ENCODE measurements at places on chromosomes 11 and 22.

DNA sequence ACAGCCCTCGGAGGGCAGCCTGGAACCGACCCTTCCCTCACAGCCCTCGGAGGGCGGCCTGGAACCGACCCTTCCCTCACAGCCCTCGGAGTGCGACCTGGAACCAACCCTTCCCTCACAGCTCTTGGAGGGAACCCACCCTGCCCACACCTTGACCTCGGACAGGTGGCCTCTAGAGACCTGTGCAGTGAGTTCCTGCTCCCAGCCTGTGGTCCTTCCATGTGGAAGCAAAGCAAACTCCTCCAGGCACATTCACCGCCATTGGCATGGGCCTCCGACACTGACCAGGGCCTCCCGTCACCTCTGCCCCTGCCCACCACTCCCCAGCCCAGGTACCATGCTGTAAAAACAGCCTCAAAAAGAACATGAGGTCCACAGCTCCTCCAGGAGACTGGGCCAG, 272.1 kb downstream of the BRD1 start:
- no peak for DNase-seq

- DNase-seq = no peak
Measured at GRCh38 chr11:19026862-19027261, 33.7 kb downstream of the MRGPRX2 start.

DNA sequence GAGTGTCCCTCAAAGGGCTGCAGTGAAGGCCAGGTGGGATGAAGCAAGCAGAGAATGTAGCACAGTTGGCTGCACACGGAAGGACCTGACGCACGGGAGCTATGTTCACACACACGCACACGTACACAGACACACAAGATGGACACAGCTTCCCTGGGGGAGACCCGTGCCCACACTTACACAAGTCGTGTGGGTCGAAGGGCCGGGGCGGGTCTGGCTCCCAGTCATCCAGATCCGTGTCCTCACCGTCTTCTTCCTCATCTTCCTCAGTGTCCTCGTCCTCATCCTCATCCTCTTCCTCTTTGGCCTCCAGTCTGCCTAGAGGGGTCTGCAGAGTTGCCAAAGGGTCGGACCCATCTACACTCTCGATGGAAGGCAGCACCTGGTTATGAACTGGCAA, 51.6 kb upstream of the NFRKB start:
- no peak for DNase-seq

DNA sequence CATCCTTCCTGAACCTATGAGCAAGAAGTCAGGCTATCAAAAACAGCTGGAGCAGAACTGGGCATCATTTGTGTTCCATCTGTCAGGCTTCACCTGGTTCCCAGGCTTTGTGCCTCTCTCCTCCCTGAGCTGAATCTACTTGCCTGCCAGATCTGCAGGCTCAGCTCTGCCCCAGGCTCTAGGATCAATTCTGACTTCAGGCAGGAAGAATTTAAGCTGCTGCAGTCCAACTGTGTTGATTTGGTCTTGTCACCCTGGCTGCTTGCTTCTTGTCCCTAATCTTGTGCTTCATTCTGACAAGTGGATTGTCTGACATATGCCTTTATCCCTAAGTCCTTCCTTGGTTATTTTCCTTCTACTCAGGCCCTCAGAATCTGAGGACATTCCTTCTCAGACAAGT, 31.6 kb upstream of the CADM1 start:
- no peak for DNase-seq

DNA sequence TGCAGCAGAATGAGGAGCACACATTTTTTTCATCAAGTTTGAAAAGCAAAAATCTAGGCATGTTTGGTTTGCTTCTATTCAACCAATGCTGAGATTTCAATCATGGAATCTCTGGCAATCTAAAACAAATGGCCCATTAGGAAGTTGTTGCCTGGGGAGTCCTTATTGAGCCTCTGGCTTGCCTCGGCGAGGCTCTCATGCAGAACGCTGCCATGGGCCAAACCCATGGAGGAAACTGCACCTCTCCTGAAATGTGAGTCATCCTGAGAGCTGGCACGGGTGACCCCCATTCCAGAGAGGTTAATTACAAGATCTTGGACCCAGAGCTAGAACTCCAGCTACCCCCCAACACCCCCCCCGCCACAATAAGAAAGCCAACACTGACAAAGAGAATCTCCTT, 80.7 kb downstream of the MN1 start:
- DNase-seq = no peak

DNA sequence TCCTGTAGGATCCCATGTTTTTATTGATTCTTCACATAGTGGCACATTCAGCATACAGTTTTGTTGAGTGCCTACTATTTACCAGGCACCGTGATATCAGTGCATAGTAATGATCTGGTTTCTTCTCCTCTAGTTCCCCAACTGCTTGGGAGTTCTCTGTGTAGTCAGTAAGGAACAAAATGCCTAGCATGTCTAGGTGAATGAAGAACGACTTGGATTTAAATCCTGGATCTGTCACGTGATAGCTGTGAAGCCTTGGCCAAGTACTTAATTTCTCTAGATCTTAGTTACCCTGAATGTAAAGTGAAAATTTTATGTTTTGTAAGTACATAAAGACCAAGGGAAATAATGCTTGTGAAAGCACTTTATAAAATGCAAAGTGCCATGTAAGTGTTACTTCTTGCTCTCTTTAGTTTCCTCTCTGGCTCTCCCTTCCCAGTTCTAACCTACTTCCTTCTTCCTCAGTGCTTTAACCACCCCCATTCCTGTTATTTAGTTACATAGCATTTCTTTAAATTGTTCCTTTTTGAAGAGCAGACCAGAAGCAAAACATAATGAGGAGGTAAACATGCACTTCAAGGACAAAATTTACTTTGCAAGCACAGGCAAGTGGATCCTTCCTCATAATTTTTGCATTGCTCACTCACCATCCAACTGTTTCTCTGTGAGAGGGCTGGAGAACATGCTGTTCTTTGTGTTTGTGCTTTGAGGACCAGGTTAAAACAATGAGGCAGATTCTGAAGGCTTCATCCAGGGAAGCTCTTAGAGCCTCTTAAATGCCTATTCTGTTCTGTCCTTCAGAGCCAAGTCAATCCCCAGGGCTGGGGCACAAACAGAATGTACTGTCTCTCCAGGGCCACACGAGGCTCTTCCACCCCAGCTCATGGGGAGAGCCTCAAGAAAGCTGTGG, 353.9 kb upstream of the TENM4 start:
- DNase-seq = no peak

- peak; percentile 27 for DNase-seq
Measured at GRCh38 chr22:17120281-17120680, 879 bp downstream of the TMEM121B start.

- DNase-seq = no peak
Measured at GRCh38 chr22:29958170-29958569, 75.2 kb downstream of the MTMR3 start.

DNA sequence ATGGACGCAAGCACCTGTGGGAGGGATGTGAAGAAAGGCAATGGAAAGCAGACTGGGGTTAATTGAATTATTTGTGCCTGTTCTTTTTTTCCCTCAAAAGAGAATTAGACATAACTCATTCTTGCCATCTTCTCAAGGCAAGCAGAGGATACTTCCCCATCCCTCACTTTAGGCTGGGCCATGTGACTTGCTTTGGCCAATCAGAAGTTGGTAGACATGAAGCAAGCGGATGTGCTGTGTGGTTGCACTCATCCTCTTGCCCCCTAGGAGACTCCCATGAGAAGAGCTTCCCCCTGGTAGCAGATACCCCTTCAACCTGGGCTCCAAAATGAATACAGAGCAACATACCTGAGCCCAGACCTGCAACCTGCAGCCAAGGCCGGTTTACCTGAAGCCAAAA, 124.4 kb upstream of the ZC3H12C start:
- no peak for DNase-seq

DNA sequence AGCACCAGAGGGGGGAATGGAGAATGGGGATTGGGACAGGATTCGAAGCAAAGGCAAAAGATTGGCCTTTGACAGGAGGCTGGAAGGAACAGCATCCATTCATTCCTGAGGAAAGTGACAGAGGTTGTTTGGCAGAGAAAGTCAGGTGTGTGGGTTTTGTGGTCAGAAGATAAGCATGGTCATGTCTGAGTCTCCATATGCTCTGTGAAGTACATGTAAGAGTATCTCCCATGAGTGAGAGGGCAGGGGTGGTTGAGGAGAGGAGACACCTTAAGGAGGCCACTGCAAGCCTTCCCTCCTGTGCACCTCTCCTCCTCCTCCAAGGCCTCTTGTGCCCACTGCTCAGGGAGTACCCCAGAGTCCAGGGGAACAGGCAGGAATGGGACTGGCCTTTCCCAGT, 1.9 kb upstream of the NLRP10 start:
- no peak for DNase-seq

DNA sequence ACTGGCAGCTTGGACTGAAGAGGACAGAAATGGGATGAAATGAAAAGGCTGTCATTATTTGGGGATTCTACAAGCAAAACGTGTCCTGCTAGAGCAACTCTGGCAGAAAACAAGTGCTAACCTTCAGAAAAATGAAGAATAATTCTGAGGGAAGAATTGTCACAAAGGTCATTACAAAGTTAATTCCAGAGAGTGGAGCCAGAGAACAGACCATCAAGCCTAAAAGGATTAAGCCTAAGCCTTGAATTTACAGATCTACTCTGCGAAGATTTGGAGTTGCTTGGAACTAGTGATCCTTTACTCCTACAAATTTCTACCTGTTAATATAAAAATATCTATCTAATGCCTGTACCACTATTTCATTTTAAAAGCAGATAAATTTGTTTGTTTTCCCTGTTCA, 1077.3 kb upstream of the CNTN5 start:
- DNase-seq = no peak

GRCh38 chr11:92870196-92870832, 99.1 kb upstream of the MTNR1B start:
- DNase-seq = no peak

GRCh38 chr11:9038541-9038940, 34.7 kb upstream of the NRIP3 start:
- DNase-seq = no peak

GRCh38 chr11:106552694-106553203, 465.5 kb downstream of the GUCY1A2 start:
- no peak for DNase-seq

DNA sequence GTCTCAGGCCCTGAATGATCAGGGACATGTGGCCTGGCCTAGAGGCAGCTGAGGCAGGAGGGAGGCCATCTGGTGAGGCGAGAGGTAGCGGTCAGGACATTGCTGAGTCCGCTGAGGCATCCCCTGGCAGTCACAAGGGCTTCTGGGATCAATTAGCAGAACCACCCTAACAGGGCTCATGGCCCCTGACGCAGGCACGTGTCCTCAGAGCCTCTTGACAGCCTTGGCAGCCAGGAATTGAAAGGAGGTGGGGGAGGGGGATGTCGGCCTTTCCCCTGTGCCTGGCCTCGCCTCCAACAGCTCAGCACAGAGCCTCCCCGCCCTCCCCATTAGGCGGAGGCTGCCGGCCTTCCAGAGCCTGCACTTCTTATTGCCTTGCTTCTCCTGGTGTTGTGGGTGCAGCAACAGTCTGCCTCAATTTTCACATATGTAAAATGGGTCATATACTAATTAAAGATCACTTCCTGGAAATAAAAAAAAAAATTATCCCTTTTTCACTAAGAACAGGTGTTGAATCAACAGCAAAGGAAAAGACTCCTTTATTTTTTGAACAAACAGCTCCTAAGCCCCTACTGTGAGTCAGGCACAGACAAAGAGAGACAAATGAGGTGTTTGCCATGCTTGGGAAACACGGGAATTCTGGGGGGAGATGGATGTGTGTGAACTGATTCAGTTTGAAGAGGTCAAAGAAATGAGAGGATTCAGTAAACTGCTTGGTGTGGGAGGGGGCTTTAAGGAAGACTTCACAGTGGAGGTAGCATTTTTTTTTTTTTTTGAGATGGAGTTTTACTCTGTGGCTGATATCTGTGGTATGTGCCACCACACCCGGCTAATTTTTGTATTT, 55.3 kb downstream of the NFAM1 start:
- DNase-seq = no peak

GRCh38 chr11:87491381-87491780, 453.6 kb downstream of the TMEM135 start:
- DNase-seq = no peak

- no peak for DNase-seq
Measured at GRCh38 chr22:49673048-49673447, 154.6 kb downstream of the BRD1 start.

- no peak for DNase-seq
Measured at GRCh38 chr11:100105982-100106358, 581.1 kb upstream of the ARHGAP42 start.

DNA sequence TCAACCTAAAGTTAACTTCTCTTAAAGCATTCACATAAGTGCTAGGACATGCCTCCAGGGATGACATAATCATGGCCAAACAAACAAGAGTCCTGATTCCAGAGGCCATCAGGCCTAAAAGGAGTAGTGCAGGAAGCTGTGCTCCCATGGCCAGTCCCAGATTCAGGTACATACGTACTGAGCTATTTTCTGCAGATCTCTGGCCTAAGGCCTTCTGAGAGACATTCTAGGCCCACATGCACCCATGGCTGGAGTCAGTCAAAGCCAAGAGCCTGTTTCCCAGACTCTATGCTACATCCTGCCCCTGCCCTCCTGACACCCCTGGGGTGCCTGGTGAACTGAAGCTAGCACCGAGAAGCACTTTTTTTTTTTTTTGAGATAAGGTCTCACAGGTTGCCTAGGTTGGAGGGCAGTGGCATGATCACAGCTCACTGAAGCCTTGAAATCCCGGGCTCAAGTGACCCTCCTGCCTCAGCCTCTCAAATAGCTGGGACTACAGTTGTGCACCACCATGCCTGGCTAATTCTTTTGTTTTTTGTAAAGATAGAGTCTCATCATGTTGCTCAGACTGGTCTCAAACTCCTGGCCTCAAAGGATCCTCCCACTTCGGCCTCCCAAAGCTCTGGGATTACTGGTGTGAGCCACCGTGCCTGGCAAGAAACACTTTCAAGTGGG, 553 bp downstream of the CD3D start:
- DNase-seq = no peak

DNA sequence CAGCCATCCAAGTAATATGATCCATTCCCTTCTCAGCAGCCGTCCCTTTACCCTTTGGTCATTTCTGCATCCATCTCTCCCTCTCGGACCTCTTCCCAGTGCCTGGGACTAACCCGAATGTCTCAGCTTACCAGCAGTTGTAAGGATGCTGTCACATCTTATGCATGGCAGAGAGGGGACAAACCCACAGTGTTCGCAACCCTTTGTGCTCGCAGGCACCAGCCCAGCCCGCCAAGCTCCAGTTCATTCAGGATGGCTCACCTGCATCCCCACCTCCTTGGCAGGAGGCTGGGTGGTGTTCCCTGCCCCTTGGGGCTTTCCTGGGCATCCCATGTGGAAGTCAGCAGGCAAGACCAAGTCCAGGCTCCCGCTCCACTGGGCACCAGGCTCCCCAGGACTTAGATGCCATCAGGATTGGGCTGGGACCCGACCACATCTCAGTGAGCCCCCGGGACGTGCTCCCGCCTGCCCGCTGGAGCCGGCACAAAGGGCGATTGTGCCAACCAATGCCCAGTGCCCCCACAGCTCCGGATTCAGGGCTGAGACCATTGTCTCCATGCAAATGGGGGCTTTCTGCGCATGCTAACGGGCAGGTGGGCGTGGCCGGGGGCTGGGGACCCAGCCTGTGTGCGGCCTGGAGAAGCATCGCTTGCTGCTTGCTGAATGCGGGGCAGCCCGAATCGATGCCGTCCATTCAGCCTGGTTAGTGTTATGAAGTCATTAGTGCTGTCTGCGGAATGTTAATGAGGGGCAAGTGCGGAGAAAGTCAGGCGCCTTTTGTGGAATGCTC, 108.6 kb downstream of the KCNQ1OT1 start:
- DNase-seq = no peak

Measured in stimulated activated CD4-positive, alpha-beta T cell treated with anti-CD3 and anti-CD28 coated beads, Interleukin-1b, Interleukin-23, amount 100 ng/mL, for 1 hour (primary cell).